Endothelial cell of coronary artery (primary cell): ENCODE measurements at places on chromosomes 1 and 21. TPM values are rescaled to one million over a fixed set of nuclear protein-coding genes. Genes with fewer than 3 reads are reported as not detected.

Gene ACTL8
- not detected in 2 replicates for total RNA-seq

Gene PCP4
- not detected in 2 replicates for total RNA-seq

Gene FAM167B
- total RNA-seq: 1.7 and 9.8 TPM in 2 replicates

Gene AGBL4
- total RNA-seq: not detected in 2 replicates

Gene IL20
- not detected in 2 replicates for total RNA-seq

Gene PLA2G2C
- not detected in 2 replicates for total RNA-seq

Gene BTBD8
- total RNA-seq: 1.6 and 1.8 TPM in 2 replicates

Gene AUNIP
- total RNA-seq: 1.4 and 3.9 TPM in 2 replicates

Gene RGS18
- not detected in 2 replicates for total RNA-seq

Gene S100A16
- total RNA-seq: 328 and 379 TPM in 2 replicates

Gene ADGRL4
- total RNA-seq: 165 and 201 TPM in 2 replicates

Gene PRDM16
- 0.18 and 1.5 TPM in 2 replicates for total RNA-seq

Gene RXRG
- not detected in 2 replicates for total RNA-seq

Gene COL18A1
- total RNA-seq: 158 and 218 TPM in 2 replicates

Gene SLC41A1
- total RNA-seq: 7.1 and 15.3 TPM in 2 replicates

Gene CDC42BPA
- total RNA-seq: 82.9 and 98.4 TPM in 2 replicates

Gene GJA9
- not detected in 2 replicates for total RNA-seq
